ENCODE measurements at places on chromosomes 1 and 21.

GRCh38 chr1:227757781-227758180 lies 22.5 kb downstream of the SNAP47 start:
- no peak for DNase-seq

- DNase-seq, result no peak
Measured at GRCh38 chr21:46289655-46290179, 3.6 kb downstream of the YBEY start.

- no peak for DNase-seq
Measured at GRCh38 chr1:206682111-206682510, 2.6 kb upstream of the MAPKAPK2 start.

- DNase-seq, result no peak
Measured at GRCh38 chr21:39502631-39503030, 50.9 kb downstream of the SH3BGR start.

- DNase-seq, result no peak
Measured at GRCh38 chr1:29243871-29244200, 7.5 kb downstream of the PTPRU start.

- DNase-seq, result no peak
Measured at GRCh38 chr1:221013691-221014660, 134.7 kb downstream of the HLX start.

DNA sequence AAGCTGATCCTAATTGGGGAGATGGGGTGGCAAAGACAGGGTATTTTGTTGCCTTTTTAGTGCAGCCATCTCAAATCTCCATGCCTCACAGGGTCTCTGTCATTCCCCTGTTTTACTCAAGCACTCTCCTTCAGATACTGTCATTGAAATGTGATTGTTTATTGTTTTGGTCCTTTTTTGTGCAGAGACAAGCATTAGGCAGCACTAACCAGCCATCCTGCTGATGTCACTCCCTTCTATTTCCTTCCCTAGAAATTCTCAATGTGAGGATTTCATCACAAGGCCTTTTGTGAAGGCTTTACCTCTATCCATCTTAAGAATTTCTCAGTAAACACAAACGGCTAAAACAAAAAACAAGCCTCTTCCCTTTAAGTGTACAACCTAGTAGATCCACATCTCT lies 34.7 kb downstream of the OR10J5 start:
- DNase-seq, result no peak

- DNase-seq, result no peak
Measured at GRCh38 chr1:106249365-106249764, 807.1 kb upstream of the PRMT6 start.

DNA sequence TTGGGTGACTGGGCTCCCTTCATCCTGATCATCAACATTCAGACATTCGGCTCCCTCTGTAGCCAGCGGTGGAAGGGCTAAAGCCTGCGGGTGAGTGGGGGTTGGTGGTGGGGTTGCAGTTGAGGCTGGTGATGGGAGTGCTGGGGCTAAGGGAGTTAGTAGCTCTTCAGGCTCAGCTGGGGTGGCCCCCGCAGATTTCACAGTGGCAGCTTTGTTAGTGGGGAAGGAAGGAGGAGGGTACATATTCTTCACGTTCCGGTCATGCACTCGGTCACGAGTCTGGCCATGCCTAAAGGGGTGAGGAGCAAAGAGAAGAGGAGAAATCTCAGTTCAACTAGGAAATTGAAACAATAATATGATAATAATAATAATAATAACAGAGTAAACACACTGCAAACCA lies 6.8 kb downstream of the PSMB4 start:
- no peak for DNase-seq

DNA sequence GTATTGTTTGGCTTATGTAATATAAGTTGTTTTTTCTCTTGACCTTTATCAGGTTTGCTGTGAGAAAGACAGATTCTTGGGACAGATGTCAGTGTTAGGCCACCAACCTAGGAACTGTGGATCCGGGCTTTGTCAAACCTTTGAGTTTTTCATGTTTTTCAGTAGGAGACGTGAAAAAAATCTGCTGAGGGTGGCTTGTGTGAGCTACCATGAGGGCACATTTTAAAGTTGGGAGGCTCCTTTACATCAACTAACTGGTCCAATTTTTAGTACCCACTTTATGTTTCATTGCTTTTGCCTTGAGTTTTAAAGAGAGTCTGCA lies 801 bp downstream of the RPS6KC1 start:
- DNase-seq, result no peak

- DNase-seq, result no peak
Measured at GRCh38 chr1:71719330-71719729, 563.0 kb downstream of the NEGR1 start.

Measured in NCI-H446 (cell line).